ENCODE measurements at places on chromosomes 12 and 14.

DNA sequence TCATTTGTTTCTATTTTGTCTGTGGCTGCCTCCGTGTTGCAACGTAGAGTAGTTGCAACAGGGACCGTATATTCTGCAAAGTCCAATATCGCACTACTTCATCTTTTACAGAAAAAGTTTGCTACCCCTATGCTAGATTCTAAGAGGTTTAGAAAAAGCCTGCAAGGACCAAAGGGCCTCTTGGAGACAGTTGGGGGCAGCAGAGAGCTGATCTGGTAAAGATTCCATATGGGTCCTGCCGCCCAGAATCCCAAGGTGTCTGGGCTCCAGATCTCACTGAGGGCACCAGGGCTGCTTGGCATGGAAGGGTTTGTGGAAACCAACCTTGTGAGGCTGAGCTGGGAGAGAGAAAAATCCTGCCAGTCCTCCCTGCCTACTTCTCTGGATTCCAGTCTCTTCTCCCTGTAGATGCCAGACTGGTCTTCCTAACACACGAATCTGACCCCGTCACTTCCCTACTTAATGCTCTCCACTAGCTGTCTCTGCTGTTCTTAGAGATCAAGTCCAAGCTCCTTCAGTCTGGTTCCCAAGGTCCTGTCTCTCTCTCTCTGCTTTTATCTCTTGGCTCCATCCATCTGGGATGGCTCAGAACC is 74.6 kb downstream of the GLRX5 start:
- DNase-seq: peak; percentile 66

GRCh38 chr14:52067873-52068614 is 815 bp downstream of the NID2 start:
- peak; percentile 26 for DNase-seq

DNA sequence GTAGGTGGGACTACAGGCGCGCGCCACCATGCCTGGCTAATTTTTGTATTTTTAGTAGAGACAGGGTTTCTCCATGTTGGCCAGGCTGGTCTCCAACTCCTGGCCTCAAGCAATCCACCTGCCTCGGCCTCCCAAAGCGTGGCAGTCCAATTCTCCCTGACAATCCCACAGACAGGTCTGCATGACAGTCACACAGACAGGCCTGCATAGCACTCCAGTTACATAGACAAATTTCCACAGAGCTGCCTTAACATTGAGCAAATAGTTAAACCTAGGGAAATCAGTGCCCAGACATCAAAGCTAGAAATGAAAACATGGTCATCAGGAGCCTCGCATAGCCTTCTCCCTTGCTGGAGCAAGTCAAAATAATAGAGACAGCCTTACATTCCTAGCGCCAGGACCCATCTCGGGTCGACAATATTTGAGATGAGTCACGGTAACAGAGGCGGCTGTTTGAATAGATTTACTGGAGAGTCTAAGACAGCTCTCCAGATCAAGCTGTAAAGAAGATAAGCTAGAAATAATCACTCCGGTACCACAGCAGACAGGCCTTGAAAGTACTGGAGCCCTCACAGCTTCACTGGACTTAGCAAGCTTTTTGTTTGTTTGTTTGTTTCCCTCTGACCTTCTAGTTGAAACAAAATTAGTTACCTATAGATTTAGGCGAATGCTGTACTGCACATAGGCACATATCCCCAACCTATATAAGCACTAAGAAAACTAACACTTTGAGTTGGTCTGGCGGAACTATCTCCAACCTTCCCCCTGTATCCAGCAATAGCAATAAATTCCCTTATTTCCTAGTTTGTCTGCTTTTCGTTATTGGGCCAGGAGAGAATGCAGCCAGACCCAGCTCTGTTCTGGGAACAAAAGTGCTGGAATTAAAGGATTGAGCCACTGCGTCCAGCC is 23.8 kb upstream of the PYROXD1 start:
- no peak for DNase-seq

GRCh38 chr12:122669397-122670070 is 33.6 kb downstream of the HCAR2 start:
- no peak for DNase-seq

- DNase-seq: no peak
Measured at GRCh38 chr12:115259968-115260747, 576.2 kb upstream of the TBX3 start.

GRCh38 chr14:39247256-39247655 is 13.5 kb downstream of the MIA2 start:
- DNase-seq: no peak

DNA sequence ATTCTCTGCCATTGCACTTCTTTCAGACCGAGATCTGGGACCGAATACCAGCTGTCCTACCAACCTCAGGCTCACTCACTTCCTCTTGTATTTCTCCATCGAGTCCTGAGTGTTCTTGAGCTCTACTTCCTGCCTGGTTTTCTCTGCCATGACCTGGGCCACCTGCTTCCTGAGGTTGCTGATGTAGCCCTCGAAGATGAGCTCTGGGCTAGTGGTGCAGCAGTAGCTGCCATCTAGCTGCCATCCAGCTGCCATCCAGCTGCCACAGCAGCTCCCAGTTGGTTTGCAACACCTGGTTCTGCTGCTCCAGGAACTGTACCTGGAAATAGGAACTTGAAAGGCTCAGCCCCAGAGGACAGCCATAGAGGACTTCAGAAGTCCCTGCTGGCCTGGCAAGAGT is 15.0 kb upstream of the KRT73 start:
- no peak for DNase-seq

DNA sequence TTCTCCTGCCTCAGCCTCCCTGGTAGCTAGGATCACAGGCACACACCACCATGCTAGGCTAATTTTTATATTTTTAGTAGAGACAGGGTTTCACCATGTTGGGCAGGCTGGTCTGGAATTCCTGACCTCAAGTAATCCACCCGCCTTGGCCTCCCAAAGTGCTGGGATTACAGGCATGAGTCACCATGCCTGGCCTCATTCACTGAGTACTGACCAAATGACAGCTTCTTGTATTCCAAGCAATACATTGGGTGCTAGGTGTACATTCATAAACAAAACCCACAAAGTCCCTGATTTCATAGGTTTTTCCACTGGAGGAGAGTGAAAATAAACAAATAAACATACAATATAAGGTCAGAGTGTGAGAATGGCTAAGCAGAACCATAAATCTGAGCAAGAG is 136.3 kb downstream of the HELB start:
- no peak for DNase-seq

DNA sequence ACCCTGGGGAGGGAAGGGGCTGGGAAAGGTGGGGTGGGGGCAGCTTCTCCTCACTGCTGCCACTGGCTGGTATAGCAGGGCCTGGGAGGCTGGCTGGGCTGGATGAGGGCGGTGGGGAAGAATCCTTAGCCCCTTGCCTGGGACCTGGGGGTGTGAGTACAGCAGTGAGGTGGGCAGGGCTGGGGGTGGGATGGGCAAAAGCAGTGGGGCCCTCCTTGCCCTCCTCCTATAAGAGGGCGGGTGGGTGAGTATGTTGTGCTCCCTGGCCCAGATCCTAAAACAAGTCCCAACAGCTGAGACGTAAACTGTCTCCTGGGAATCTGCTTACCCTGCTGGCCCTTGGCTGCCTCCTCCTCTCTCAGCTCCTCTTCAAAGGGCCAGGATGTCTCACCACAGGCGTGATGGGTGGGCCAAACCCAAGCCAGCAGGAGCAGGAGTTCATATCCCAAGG is 2.2 kb downstream of the NCKAP5L start:
- DNase-seq: no peak

DNA sequence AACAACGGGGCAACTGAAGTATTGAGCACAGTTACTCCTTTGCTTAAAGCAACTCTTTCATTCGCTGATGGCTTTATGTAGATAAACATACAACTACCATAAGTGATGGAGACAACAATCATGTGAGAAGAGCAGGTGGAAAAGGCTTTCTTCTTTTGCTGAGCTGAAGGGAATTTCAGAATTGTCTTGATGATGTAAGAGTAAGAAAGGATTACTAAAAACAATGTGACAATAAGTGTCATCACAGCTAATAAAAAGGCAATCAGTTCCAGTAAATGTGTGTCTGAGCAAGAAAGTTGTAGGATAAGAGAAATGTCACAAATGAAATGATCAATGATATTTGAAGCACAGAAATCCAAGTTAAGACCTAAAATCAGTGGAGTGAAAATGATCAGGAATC is 647 bp downstream of the OR6C70 start:
- DNase-seq: no peak

- no peak for DNase-seq
Measured at GRCh38 chr12:103012884-103013283, 55.4 kb downstream of the ASCL1 start.

DNA sequence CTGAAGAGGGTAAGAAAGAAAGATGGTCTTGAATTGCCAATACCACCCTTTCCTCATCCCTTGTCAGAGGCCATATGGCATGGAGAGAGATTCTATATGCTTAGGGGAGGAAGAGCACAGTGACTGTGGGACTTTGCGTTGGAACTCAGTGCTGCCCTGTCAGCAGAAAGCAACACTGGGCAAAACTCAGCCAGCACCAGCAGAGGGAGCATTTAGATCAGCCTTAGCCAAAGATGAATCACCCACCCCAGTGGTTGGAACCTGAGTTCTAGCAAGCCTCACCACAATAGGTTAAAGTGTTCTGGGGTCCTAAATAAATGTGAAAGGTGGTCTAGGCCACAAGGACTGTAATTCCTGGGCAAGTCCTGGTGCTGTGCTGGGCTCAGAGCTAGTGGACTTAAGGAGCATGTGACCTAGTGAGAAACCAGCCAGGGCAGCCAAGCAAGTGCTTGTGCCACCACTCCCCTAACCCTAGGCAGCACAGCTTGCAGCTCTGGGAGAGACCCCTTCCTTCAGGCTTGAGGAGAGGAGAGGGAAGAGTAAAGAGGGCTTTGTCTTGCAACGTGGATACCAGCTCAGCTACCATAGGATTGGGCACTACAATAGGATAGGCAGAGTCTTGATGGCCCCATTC is 11.4 kb upstream of the BCAT1 start:
- no peak for DNase-seq

DNA sequence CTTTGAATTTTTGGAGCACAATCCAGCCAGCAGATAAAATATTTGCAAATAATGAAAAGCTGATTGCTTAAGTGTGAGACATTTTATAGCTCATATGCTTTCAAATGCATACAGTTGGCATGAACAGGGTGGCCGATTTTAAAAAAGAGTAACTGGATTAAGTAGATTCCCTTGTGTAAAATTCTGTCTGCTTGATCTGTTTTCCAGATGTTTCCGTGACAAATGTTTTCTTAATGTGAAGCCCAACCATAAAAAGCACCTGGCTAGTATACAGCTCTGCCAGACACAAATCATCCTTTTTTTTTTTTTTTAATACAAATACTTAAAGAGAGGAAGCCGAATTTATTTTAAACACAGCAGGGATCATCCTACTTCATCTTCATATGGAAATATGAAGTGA is 440.7 kb downstream of the CCER1 start:
- DNase-seq: no peak

Measured in NCI-H345 (cell line).